Neural crest cell (in vitro differentiated cells): ENCODE measurements at places on chromosomes 5 and 9. TPM values are rescaled to one million over a fixed set of nuclear protein-coding genes. Genes with fewer than 3 reads are reported as not detected.

GRCh38 chr9:13934416-13934815 is 379.5 kb downstream of the NFIB start:
- H3K27ac ChIP-seq, result no peak overlapping the region
- H3K27me3 ChIP-seq, result no peaks in the 10 kb centered on the region
- no peaks in the 10 kb centered on the region for H3K36me3 ChIP-seq
- no peak for DNase-seq
- H3K4me1 ChIP-seq, result peaks cover 4% of the 10 kb centered on the region

GRCh38 chr5:135693371-135693955 is 114.7 kb upstream of the CXCL14 start:
- H3K27ac ChIP-seq, result no peak overlapping the region
- peaks cover 3% of the 10 kb centered on the region for H3K4me1 ChIP-seq
- no peak overlapping the region for H3K4me3 ChIP-seq
- DNase-seq, result no peak
- H3K27me3 ChIP-seq, result peaks cover 9% of the 10 kb centered on the region

GRCh38 chr9:2319421-2319820 is 302.2 kb upstream of the VLDLR start:
- no peaks in the 10 kb centered on the region for H3K4me1 ChIP-seq
- H3K36me3 ChIP-seq, result peaks cover 19% of the 10 kb centered on the region
- no peak overlapping the region for H3K4me3 ChIP-seq
- no peak overlapping the region for H3K27ac ChIP-seq
- no peaks in the 10 kb centered on the region for H3K27me3 ChIP-seq

- no peak overlapping the region for H3K27ac ChIP-seq
- H3K4me1 ChIP-seq, result no peaks in the 10 kb centered on the region
- H3K4me3 ChIP-seq, result no peak overlapping the region
- no peaks in the 10 kb centered on the region for H3K27me3 ChIP-seq
- no peaks in the 10 kb centered on the region for H3K36me3 ChIP-seq
Measured at GRCh38 chr9:27645161-27645840, 72.0 kb upstream of the C9orf72 start.

GRCh38 chr9:123508048-123508447 is 152.1 kb downstream of the CRB2 start:
- H3K4me1 ChIP-seq, result peaks cover 6% of the 10 kb centered on the region
- H3K27me3 ChIP-seq, result no peaks in the 10 kb centered on the region
- DNase-seq, result no peak
- no peak overlapping the region for H3K4me3 ChIP-seq
- no peaks in the 10 kb centered on the region for H3K36me3 ChIP-seq
- H3K27ac ChIP-seq, result no peak overlapping the region

GRCh38 chr5:161544350-161544765 is 2.2 kb downstream of the GABRB2 start:
- peak; percentile 48 for DNase-seq
- H3K27me3 ChIP-seq, result peaks cover 77% of the 10 kb centered on the region
- H3K36me3 ChIP-seq, result no peaks in the 10 kb centered on the region
- no peak overlapping the region for H3K27ac ChIP-seq
- H3K4me1 ChIP-seq, result peaks cover 24% of the 10 kb centered on the region
- H3K4me3 ChIP-seq, result peak overlapping the region; percentile 81

DNA sequence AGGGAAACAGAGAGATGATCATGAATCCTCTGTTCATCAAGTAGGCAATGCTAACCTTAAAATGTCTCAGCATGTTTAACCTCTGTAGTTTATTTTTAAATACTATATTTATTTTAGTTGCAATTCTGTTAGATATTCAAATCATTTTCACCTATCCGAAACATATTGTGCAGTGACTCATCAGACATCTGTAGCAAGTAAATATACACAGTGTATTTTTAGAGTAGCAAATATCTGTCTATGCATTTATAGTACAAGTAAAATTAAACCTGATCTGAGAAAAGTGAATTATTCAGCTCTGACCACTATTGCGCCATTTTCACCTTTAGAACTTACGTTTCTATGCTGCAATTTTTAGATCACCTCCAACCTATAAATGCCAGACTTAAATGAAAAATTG is 24.3 kb upstream of the TUSC1 start:
- no peak overlapping the region for H3K4me3 ChIP-seq
- no peak overlapping the region for H3K27ac ChIP-seq
- no peaks in the 10 kb centered on the region for H3K36me3 ChIP-seq
- DNase-seq, result no peak
- H3K27me3 ChIP-seq, result no peaks in the 10 kb centered on the region

DNA sequence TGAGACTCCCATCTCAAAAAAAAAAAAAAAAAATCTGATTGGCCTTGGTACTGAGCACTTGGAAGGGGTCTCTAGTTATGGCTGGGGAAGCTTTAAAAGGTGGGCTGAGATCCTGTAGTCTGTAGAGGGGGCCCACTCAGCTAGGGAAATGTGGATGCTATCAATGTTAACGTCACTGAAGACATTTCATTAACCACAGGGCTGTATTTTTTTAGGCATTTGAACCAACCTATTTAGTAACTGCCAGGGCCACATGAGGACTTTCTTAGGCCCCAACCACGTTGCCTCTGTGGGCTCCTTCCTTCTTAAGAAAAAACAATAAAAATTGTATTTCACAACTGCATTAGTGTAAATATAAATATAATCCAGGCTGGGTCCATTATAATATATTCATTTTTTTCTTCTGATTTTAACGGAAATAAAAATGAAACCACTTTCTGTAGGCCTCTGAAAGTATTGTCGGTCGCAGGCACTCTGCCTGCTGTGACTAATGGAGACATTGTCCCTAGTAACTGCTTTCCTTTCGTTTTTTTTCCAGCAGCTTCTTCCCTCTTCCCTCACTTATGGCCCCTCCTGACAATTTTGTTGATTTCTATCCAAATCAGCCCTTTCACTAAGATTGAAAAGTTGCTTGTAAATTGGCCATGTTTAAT is 71.6 kb downstream of the GCNT1 start:
- no peak for DNase-seq
- H3K36me3 ChIP-seq, result no peaks in the 10 kb centered on the region
- no peaks in the 10 kb centered on the region for H3K27me3 ChIP-seq

DNA sequence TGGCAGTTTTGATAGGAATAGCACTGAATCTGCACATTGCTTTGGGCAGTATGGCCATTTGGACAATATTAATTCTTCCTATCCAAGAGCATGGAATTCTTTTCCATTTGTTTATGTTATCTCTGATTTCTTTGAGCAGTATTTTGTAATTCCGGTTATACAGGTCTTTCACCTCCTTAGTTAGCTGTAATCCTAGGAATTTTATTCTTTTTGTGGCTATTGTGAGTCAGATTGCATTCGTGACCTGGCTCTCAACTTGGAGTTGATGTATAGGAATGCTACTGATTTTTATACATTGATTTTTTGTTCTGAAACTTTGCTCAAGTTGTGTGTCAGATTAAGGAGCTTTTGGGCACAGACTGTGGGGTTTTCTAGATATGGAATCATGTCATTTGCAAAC is 24.0 kb downstream of the TMEM161B start:
- DNase-seq, result no peak
- H3K36me3 ChIP-seq, result no peaks in the 10 kb centered on the region
- H3K27ac ChIP-seq, result no peak overlapping the region
- no peak overlapping the region for H3K4me3 ChIP-seq

DNA sequence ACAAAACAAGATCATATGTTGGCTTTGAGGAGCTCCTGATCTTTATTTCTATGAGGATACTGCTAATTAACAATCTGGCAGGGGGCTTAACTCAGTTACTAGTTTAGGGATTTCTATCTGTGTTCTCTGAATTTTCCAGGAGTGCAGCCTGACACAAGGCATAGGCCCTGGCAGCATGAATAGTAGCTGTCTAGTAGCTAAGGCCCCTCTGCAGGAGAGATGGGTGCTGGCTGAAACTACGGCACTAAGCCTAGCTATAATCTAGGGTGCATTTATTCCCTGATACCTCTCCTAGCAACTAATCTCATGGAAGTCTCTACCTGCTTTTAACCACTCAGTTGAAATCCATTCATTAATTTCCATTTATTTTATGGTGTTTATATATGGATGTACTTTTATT is 268.2 kb downstream of the TMEM232 start:
- no peak overlapping the region for H3K4me3 ChIP-seq
- H3K27ac ChIP-seq, result no peak overlapping the region
- no peaks in the 10 kb centered on the region for H3K36me3 ChIP-seq
- no peaks in the 10 kb centered on the region for H3K27me3 ChIP-seq
- no peaks in the 10 kb centered on the region for H3K4me1 ChIP-seq

GRCh38 chr5:9025942-9026341 is 519.9 kb downstream of the SEMA5A start:
- peaks cover 24% of the 10 kb centered on the region for H3K36me3 ChIP-seq
- H3K27ac ChIP-seq, result no peak overlapping the region
- no peak for DNase-seq
- no peaks in the 10 kb centered on the region for H3K4me1 ChIP-seq
- H3K27me3 ChIP-seq, result no peaks in the 10 kb centered on the region

- no peak overlapping the region for H3K4me3 ChIP-seq
- H3K36me3 ChIP-seq, result peaks cover 6% of the 10 kb centered on the region
- no peak for DNase-seq
- H3K4me1 ChIP-seq, result no peaks in the 10 kb centered on the region
- H3K27ac ChIP-seq, result no peak overlapping the region
- H3K27me3 ChIP-seq, result no peaks in the 10 kb centered on the region
Measured at GRCh38 chr5:104513640-104514072, 951.1 kb upstream of the NUDT12 start.

DNA sequence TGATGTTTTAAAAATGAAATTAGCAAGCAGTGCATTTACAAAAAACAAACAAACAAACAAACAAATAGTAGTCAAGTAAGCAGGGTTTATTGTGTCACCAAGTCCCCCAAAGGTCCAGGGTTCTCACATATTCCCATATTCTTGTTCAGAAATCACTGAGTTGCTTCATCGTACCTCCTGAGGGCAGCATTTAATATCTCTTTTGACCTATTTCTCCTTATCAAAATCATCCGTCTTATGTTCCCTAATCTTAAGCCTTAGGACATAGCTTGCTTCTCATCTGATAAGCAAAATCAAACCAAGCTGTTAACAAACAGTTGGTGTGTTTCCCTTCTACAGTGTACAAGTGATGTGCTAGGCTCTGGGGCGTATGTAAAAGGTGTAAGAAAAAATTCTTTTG is 109.5 kb upstream of the MAN2A1 start:
- no peak overlapping the region for H3K4me3 ChIP-seq
- H3K36me3 ChIP-seq, result peaks cover 3% of the 10 kb centered on the region
- H3K4me1 ChIP-seq, result no peaks in the 10 kb centered on the region
- H3K27ac ChIP-seq, result no peak overlapping the region
- H3K27me3 ChIP-seq, result no peaks in the 10 kb centered on the region

DNA sequence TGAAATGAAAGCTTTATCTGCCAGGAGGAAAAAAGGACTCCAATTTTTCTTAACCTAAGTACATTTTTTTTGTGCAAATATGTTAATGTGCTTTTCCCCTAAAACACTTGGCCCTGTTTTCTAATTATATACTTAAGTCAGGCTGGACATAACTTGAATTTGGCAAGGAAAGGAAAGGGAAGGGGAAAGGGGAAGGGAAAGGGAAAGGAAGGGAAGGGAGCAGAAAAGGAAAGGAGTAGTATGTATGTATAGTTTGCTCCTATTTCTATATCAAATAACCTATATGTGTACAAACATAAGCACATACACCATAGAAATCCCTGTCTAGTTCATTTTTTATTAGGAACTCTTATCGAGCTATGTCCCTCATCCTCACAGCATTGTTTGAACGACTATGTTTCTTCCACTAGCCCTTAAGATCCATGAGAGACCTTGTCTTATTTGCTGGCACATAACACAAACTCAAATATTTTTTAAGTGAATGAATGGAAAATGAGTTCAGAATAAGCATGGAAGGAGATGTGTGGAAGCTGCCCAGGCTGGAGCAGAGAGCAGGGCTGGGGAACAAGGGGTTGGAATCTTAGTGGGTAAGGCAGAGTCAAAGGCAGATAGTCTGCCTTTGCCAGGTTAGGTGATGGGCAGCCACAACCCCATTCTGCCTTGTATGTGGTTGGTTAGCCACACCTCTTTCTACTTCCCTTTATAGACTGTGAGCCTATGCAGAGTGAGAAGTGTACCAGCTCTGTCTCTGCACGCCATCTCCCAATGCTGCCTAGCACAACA is 70.0 kb downstream of the KLHL3 start:
- no peaks in the 10 kb centered on the region for H3K4me1 ChIP-seq
- no peaks in the 10 kb centered on the region for H3K36me3 ChIP-seq
- no peak overlapping the region for H3K27ac ChIP-seq
- H3K27me3 ChIP-seq, result no peaks in the 10 kb centered on the region
- H3K4me3 ChIP-seq, result no peak overlapping the region

GRCh38 chr9:110933350-110934001 is 104.8 kb downstream of the LPAR1 start:
- no peak overlapping the region for H3K27ac ChIP-seq
- no peaks in the 10 kb centered on the region for H3K4me1 ChIP-seq
- no peak for DNase-seq
- no peaks in the 10 kb centered on the region for H3K27me3 ChIP-seq
- no peak overlapping the region for H3K4me3 ChIP-seq
- no peaks in the 10 kb centered on the region for H3K36me3 ChIP-seq

- no peak for DNase-seq
- H3K4me3 ChIP-seq, result no peak overlapping the region
- H3K27ac ChIP-seq, result no peak overlapping the region
- no peaks in the 10 kb centered on the region for H3K4me1 ChIP-seq
Measured at GRCh38 chr5:147927901-147928300, 21.6 kb upstream of the C5orf46 start.

DNA sequence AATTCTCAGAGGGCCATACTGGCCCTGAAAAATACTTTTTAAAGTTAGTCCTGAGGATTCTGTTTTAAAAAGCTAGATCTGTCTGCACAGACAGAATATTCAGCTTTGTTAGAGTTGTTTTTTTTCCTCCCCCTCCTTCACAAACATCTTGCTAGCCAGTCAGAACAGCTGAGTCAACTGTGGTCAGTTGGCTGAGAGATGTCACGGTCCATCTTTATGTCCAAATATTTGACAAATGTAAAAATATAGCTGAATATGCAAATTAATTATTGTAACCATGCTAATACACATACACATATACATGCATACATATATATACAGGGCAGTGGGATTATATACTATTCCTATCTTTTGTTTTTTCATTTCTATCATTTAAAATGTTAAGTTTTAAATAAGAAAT is 33.9 kb downstream of the UNC13B start:
- H3K4me3 ChIP-seq, result no peak overlapping the region
- no peak overlapping the region for H3K27ac ChIP-seq
- peaks cover 53% of the 10 kb centered on the region for H3K36me3 ChIP-seq
- H3K27me3 ChIP-seq, result no peaks in the 10 kb centered on the region

ANGPTL2 gene
- 17.9 and 19.2 TPM in 2 replicates for total RNA-seq

PCDHA13 gene
- total RNA-seq, result 1.2 and 1.3 TPM in 2 replicates

FOXD4L5 gene
- 0.34 and 0.37 TPM in 2 replicates for total RNA-seq

GRM6 gene
- not detected in 2 replicates for total RNA-seq

SCGB3A1 gene
- total RNA-seq, result not detected in 2 replicates

CYSRT1 gene
- total RNA-seq, result 1.2 and 1.6 TPM in 2 replicates

OGN gene
- not detected in 2 replicates for total RNA-seq

ARID3C gene
- total RNA-seq, result 0.68 TPM in 1 of 2 replicates, not detected in the other
